ENCODE measurements at places on chromosomes 5 and 9. TPM values are rescaled to one million over a fixed set of nuclear protein-coding genes. Genes with fewer than 3 reads are reported as not detected.

The LAMC3 gene
- 6.9 TPM for total RNA-seq

DNA sequence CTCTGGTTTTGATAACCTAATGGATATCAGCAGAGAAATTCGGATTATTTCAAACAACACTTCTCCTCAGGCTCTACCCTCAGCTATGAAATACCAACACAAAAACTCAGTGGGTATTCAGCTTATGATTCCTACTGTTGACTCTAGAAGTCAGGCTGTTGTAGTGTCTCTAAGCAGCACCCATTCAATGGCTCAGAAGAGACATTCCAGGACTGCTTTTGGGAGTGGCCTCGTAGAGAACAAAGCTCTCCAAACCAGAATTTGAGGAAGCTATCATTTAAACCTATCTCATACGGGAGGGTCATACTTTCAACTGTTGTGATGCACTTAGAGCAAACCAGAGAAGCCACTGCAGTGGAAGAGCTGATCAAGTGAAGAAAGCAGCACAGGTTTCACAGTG, 34.1 kb downstream of the ETF1 start:
- no peak for DNase-seq

The EGR1 gene
- 1.8 TPM for total RNA-seq

The NKD2 gene
- not detected for total RNA-seq

The PAXX gene
- 137 TPM for total RNA-seq

DNA sequence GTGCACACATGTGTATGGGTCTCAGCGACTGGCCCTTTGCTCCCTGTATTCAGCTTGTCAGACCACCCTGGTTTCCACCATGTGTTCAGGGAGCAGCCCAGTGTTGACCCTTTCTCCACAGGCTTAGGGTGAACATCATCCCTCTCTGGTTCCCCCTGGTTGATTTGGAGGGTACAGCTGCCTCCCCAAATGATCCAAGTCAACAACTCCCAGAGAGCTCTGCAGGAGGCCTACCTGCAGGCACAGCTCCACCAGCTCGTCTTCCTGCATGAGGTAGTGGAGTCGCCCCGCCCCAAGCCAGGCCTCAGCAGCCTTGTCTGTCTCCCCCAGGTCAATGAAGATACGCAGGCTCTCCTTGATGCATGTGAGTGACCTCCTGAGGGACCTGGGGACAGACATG, 50.5 kb downstream of the SH3TC2 start:
- DNase-seq: no peak

DNA sequence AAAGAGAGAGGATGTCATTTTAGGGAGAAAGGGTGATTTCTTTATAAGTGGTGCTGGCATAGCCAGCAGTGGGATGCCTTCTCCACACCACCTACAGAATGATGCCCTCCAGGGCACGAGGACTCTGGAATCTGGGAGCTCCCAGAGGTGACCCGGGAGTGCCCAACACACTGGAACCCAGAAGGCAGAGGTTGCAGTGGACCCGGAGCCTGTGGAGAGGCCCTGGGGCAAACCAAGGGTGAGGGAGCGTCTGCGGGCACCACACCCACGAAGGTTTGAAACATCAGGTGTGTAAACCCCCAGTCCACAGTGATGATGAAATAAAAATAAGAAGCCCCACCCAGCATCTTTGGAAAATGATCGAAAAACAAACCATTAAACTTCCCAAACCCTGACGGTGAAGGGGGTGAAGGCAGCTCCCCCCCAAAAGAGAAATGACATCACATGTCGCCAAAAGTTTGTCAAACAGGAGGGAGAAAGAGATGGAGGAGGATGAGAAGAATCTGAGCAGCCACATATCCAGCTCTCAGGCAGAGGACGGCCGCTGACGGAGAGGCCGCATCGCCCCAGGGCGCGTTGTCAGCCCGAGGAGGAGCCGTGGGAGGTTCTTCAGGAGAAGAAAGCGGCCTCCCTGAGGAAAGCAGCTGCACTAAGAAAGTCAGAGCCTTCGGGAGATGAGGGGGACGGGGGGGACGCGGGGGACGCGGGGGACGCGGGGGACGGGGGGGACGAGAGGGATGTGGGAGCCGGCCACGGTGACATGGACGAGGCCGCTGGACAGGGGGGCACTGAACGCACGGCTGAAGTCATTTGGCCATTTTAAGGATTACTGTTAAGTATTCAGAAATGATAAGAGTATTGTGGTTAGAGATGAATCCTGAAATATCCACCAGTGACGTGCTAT, 43.1 kb upstream of the NSMF start:
- DNase-seq: no peak

The PRDM9 gene
- not detected for total RNA-seq

- DNase-seq: peak; percentile 84
Measured at GRCh38 chr9:36102742-36103495, 33.6 kb upstream of the GLIPR2 start.

DNA sequence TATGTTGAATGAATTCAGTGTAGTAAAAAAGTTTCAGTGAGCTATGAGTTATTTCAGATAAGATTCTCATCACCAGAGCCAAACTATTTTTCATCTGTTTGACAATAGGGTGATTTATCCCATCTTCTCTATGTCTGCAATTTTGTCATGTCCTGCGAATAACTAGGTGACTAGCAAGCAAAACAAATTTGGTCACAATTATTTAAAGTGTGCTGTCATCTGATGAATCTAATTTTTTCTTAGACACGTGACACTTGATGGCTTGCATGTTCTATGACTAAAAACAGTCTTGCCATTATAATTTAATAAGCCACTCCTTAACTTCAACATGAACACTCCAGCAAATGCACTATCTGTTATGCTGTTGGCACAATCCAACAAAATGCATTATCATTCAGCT, 35.0 kb downstream of the FEM1C start:
- DNase-seq: no peak

The CHSY3 gene
- not detected for total RNA-seq

DNA sequence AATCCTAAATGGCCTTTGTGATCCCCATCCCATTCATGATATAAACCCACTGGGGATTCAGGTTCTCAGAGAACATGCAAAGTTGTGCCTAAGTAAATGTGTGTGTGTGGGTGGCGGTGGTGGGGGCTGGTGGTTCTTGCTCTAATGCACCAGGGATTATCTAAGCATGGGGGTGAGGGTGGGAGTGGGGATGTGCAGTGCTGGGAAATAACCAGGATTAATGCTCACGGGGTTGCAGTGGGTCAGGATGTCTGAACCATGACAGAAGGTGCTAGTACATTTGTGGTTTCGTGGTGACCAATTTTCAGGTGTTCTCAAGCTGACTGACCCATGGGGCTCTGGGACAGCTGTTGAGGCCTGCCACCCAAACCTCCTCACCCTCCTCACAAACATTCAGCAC, 101.0 kb downstream of the ZNF608 start:
- no peak for DNase-seq

GRCh38 chr9:120386390-120387131, 193.4 kb downstream of the CDK5RAP2 start:
- DNase-seq: no peak

DNA sequence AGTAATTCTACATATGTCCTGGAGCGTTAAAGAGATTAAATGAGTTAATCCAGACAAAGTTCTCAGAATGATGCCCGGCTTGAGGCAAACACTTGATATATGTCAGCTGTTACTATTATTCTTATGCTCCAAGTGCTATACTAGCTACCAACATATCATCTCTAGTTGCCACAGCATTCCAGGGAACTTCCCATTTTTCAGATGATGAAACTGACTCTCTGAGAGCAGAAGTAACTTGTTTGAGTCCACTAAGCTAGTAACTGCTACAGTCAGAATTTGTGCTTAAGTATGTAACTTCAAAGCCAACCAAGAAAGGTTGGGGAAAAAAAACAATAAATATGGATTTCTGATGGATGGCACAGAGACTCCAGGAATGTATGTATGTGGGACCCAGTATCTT, 98.1 kb downstream of the CDK5RAP2 start:
- no peak for DNase-seq

The TERT gene
- total RNA-seq: not detected

- DNase-seq: no peak
Measured at GRCh38 chr9:78234810-78235209, 1.1 kb upstream of the CEP78 start.

GRCh38 chr5:150836703-150837102, 9.6 kb upstream of the IRGM start:
- no peak for DNase-seq

The CARD9 gene
- 0.70 TPM for total RNA-seq
